CD4-positive, alpha-beta T cell treated with Interleukin-4 for 1 hour (primary cell): ENCODE measurements at places on chromosomes 5 and 9.

GRCh38 chr9:75149841-75150241 is 61.5 kb downstream of the OSTF1 start:
- no peak for DNase-seq

- peak; percentile 30 for DNase-seq
Measured at GRCh38 chr9:90189306-90189705, 453.3 kb downstream of the DIRAS2 start.

DNA sequence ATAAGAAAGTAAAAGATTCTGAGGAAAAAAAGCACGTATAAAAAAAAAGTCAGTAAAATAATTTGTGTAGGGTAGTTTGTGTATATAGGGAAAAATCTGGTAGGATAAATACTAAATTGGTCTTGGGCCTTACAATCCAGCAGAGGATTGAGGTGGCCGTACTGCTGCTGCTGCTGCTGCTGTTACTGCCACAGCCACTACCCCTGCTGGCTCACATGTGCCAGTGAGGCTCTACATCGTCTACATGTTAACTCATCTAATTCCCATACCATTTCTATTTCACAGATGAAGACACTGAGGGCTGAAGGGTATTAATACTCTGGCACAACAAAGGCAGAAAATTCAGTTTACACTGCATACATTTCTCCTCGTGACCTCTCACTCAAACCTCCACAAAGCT is 928.5 kb downstream of the TLE4 start:
- DNase-seq: no peak

- peak; percentile 31 for DNase-seq
Measured at GRCh38 chr9:2570615-2571479, 50.7 kb upstream of the VLDLR start.
